ENCODE measurements at places on chromosomes 12 and 14.

DNA sequence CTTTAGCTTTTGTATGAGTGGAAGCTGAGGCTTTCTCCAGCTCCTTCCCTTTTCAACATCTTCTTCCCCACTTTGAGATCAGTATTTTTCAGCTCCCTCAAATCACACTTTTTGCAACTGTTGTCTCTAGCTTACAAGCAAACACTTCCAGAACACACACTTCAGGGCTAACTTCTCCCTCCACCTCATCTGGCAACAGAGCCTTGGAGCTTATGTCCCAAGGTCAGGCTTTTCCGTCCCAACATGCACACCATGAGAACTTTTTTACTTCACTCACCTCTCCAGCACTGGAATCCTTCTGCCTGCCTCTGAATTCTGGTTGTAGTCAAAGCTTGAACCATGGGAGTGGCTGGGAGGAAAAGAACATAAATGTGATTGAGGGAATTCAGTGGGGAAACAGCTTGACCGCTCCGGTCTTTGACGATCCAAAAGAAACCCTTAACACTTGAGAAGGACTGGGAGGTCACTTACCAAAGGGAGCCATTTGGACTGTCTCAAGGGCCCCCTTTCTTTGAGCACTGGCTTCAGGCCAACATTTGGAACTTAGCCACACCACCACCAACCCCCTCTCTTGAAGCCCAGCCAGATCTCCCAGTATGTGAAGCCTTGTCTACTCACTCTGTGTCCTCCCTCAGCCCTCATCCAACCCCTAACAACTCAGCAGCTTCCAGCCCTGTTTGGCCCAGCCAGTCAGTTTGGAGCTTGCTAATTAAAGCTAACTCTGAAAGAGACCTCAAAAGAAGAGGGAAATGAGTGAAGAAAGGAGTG, 3.9 kb upstream of the BLOC1S1 start:
- DNase-seq = no peak

GRCh38 chr12:46516933-46517578, 144.5 kb upstream of the SLC38A2 start:
- no peak for DNase-seq

DNA sequence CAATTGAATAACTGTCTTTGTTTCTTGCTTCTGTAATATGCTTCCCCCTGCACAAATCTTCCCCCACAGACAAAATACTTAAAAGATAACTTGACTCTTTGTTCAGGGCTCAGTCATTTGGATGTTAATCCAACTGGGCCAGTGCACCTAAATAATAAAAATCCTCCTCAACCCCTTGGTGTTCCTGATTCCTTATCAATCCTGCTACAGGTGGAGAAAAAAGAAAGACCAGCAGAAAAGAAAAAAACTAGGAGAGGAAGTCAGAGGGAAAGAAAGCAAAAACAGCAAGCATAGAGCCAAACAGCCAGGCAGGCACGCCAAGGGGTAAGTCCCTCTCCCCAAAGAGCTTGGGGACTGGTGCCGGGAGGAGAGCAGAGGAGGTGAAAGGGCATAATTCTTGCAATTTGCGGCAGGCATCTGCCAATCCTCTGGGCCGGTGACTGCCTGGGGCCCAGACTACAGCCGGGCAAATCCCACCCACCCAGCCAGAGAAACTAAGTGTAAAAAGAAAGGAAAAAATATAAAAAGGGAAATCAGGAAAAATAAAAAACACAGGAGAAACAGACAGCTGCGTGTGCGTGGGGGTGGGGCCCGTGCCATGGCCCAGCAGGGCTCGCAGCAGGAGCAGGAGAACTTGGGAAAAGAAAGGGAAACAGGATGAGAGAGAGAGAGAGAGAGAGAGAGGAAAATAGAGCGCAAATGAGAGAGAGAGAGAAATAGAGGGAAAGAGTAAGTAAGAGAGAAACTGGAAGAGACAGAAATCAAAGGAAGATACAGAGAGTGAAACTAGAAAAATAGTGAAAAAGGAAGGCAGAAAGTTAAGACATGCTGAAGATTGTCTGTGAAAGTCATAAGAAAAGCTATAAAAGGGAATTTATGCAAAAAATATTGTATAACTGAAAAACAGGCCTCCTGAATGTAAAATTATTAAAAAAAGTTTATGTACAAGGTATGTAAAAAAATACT, 21.4 kb downstream of the KLRK1 start:
- DNase-seq = no peak

GRCh38 chr12:52089491-52089890, 10.0 kb downstream of the SMIM41 start:
- no peak for DNase-seq

GRCh38 chr14:90168425-90169105, 87.8 kb upstream of the PSMC1 start:
- DNase-seq = no peak

DNA sequence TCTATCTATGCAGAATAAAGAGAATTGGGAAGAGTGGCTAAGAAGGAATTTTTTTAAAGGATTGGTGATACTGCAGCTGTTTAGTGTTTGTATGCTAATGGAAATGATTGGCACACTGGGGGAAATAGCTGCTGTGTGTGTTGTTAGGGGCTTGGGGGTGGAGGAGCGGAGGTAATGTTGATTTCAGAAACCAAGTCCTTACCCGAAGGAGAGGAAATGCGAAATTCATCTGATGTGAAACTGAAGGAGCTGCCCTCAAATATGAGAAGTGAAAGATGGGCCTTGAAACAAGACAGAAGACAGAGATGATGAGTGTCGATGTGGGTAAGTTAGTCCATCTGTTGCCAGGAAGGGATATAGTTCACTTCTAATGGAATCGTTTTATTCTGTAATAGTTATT, 21.2 kb upstream of the RNASE12 start:
- no peak for DNase-seq

- DNase-seq = no peak
Measured at GRCh38 chr12:46367351-46368029, 5.1 kb downstream of the SLC38A2 start.

DNA sequence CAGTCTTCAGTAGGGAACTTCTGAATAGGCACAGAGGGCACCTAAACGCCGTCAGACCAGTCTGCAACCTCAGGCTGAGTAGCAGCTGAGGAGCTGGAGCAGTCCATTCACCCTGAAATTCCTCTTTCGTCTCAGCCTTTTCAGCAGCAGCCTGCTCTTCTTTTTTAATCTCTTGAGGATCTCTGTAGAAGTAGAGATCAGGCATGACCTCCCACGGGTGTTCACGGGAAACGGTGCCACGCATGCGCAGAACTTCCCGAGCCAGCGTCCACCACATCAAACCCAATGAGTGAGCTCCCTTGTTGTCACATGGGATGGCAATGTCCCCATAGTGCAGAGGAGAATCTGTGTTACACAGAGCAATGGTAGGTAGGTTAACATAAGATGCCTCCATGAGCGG, 11.1 kb upstream of the MARK3 start:
- DNase-seq = no peak

DNA sequence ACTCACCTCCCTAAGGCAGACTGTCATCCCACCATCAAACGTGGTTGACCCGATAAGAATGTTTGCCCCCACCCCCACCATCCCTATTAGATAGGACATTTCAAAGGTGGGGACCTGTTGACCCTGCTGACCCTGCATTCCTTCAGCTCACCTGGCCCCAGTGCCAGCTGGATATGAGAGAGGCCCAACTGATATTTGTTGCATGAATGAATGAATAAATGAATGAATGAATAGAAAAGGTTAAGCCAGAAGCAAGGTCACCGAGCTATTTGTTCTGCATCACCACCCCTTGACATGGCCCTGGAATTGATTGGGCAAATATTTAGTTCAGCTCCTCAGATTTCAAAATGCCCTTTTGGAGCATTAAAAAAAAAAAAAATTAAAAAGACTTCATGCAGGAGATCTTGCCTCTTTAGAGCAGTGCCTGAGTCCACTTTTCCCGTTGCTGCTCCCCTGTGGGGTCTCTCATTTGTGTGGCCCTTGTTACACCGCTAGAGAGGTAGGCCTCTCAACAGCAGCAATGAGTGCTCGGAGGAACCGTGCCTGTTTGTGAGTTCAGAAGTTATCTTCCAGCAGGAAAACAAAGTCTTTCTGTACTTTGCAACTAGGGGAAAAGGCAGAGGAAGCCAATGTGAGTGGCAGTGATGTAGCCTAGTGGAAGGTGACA, 8.5 kb upstream of the SERPINA5 start:
- DNase-seq = no peak

- DNase-seq = peak; percentile 17
Measured at GRCh38 chr14:71855399-71856036, 76.7 kb upstream of the RGS6 start.

- DNase-seq = peak; percentile 38
Measured at GRCh38 chr12:124411281-124411878, 116.5 kb downstream of the RFLNA start.

- DNase-seq = no peak
Measured at GRCh38 chr12:108302016-108302402, 37.1 kb downstream of the CMKLR1 start.

DNA sequence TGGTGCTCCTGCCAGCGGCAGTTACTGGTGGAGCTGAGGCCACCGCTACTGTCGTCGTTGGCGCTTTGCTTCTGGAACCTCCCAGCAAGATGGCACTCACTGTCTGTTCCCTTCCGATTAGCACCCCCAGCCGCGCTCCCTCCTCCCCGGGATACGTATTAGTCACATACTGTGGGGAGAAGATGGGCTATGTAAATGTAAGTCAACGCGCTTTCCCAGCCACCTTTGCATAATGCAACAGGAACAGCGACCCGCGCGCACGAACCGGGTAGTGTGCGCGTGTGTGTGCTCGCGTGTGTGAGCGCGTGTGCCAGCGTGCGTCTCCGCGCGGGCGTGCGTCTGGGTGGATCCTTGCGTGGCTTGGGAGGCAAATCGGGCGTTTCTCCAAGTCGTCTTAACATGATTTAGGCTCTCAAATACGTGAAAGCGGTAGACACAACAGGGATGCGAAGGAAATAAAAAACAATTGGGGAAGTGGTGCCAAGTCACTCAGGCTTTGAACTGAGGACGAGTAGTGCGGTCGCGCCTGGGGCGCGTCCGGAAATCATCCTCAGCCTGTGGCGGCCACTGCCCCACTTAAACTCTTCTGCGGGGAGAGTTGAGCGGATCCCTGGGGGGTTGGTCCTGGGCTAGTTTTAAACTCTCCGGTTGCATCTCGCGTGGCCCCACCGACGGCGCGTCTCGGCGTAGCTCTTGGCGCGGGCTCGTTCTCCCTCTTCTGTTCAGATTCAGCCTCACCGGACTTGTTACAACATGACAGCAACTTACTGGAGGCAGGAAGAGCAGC, 1.8 kb downstream of the FLRT2 start:
- DNase-seq = no peak

DNA sequence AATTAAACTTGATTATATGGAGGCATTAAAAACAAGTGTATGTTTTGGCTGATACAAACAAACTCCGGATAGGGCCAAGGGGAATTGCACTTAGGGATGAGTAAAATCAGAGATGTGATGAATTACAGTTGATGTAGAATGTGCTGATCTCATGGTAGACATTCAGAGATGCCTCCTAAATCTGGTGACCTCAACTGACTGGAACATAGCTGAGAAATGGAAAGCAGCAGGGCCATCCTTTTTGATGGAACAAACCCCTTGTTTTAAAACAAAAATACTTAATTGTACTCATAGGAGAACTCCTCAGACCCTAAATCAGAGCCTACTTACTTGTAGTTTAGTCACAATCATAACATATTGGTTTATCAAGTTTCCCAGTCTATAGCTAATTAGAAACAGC, 122.8 kb downstream of the C12orf75 start:
- DNase-seq = no peak

- no peak for DNase-seq
Measured at GRCh38 chr14:32472076-32472475, 143.0 kb downstream of the AKAP6 start.

DNA sequence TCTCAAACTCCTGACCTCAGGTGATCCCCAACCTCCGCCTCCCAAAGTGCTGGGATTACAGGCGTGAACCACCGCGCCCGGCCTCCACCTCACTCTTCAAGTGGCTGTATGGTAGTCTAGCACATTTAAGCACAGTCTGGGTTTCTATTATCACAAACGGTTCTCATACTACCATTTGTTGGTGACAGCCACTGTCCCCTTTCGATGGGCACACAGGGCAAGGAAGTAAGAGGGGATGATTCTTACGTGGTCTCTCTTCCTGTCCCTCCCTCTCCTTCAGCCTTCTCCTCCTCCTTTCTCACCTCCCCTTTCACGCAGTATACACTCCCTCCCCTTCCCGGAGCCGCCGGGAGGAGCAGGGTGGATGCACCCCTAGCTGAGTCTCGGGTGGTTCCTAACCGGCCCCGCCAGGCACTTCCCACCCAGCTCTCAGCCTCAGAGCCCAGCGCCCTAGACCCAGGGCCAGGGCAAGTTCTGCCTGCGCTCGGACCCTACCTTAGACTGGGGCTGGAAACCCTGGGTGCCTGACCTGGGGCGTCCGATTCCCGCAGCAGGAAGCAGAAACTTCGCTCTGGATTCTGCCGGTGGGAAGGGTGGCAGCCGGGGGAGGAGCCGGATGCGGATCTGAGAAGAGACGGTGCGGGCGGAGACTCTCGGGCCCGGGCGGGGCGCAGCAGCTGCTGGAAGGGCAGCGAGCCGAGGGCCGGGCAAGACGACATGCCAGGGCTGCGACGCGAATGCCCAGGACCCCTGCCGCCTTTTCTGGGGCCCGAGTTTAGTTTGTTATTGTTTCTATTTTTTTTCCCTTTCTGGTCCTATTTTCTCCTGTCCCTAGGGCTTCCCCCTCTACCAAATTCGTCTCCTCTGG, at the start of gene TEP1:
TSS of gene TEP1 (minus strand) at position 626 of the 868 bp plus-strand sequence. CDS start 5,062 bp downstream, outside the sequence.
- DNase-seq = no peak

- no peak for DNase-seq
Measured at GRCh38 chr12:19130224-19131024, 891 bp downstream of the PLEKHA5 start.

- DNase-seq = no peak
Measured at GRCh38 chr14:103871596-103872480, 24.5 kb upstream of the PPP1R13B start.

- DNase-seq = no peak
Measured at GRCh38 chr14:71682337-71682736, 249.9 kb upstream of the RGS6 start.

- no peak for DNase-seq
Measured at GRCh38 chr14:68014771-68015170, 195.2 kb downstream of the RAD51B start.

GRCh38 chr14:76599559-76600287, 161.5 kb upstream of the VASH1 start:
- DNase-seq = no peak

- no peak for DNase-seq
Measured at GRCh38 chr14:27886256-27886655, 880.3 kb upstream of the FOXG1 start.

DNA sequence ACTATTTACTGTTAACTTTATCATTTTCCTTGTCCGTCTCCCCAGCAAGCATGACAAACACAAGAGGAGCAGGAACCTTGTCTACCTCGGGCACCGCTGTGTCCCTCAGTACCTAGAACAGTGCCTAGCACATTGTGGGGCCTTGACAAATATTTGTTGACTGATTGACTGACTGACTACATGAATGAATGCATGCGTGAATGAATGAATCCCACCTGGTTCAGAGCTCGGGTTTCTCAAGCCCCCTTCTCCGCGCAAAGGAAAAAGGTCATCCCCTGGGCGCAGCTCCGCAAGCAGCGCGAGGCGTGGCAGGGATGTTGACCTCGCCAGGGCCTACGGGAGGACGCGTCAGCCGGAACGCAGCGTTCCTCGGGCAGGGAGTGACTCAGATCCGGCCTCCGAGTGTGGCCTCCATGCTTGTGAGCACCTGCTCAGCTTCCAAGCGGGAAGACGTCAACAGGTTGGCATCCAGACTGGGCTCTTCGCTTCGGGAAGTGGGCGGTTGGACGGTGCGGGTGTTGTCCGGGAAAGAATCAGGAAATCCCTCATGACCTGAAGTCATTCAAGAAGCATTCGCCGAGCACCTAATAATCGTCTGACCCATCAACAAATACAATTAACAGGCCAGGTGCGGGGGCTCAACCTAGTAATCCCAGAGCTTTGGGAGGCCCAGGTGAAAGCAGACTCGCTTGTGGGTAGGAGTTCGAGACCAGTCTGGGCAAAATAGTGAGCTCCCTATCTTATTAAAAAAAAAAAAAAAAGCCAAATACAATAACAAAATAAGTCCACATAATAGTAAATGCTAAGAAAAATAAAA, 13.9 kb upstream of the UBC start:
- no peak for DNase-seq

Data from keratinocyte (primary cell).